ENCODE measurements at places on chromosomes 5 and 9. TPM values are rescaled to one million over a fixed set of nuclear protein-coding genes. Genes with fewer than 3 reads are reported as not detected.

CBY3 gene
- not detected for total RNA-seq

MOB3B gene
- total RNA-seq, result 35.8 TPM

PHF24 gene
- total RNA-seq, result not detected

FUT7 gene
- total RNA-seq, result not detected

NR2F1-AS1 gene
- total RNA-seq, result 0.69 TPM

SPATA31A3 gene
- total RNA-seq, result not detected

IRX2 gene
- total RNA-seq, result not detected

IFNA13 gene
- total RNA-seq, result not detected

ZNF189 gene
- 9.3 TPM for total RNA-seq

PPP3R2 gene
- total RNA-seq, result not detected

PCDHA7 gene
- total RNA-seq, result 0.10 TPM

ARID3C gene
- total RNA-seq, result not detected

AP3B1 gene
- 53.3 TPM for total RNA-seq

GARIN3 gene
- total RNA-seq, result not detected

RUSC2 gene
- 4.7 TPM for total RNA-seq

PCDHGB4 gene
- 0.96 TPM for total RNA-seq

PCDHGB3 gene
- 0.57 TPM for total RNA-seq

S100Z gene
- not detected for total RNA-seq

IFNK gene
- not detected for total RNA-seq

NRARP gene
- total RNA-seq, result 120 TPM

TAS2R1 gene
- not detected for total RNA-seq

SARDH gene
- 0.66 TPM for total RNA-seq

SLC34A1 gene
- total RNA-seq, result not detected

CDH12 gene
- total RNA-seq, result not detected

PALM2AKAP2 gene
- 0.69 TPM for total RNA-seq

ADAMTS2 gene
- total RNA-seq, result 4.0 TPM

PCDHGB2 gene
- total RNA-seq, result 1.8 TPM

MZB1 gene
- total RNA-seq, result 10.6 TPM

FCN1 gene
- total RNA-seq, result 4.6 TPM

FOXD4L6 gene
- total RNA-seq, result not detected

CDKN2B-AS1 gene
- total RNA-seq, result 39.7 TPM

CCDC192 gene
- not detected for total RNA-seq

GMCL2 gene
- not detected for total RNA-seq

NME5 gene
- not detected for total RNA-seq

ARHGEF28 gene
- 7.6 TPM for total RNA-seq

ENTPD8 gene
- total RNA-seq, result 72.0 TPM

TMEM215 gene
- total RNA-seq, result not detected

OLFM1 gene
- total RNA-seq, result 3.8 TPM

PDZD2 gene
- total RNA-seq, result 2.3 TPM

DMRT3 gene
- total RNA-seq, result not detected

PRRX2 gene
- total RNA-seq, result 0.64 TPM

LEAP2 gene
- 3.6 TPM for total RNA-seq

UBAP2 gene
- 26.9 TPM for total RNA-seq

PCDHA10 gene
- total RNA-seq, result 0.37 TPM

SURF1 gene
- 63.3 TPM for total RNA-seq

TTC1 gene
- 41.1 TPM for total RNA-seq

INSL6 gene
- total RNA-seq, result not detected

ORM2 gene
- total RNA-seq, result not detected

SLC6A7 gene
- total RNA-seq, result 24.9 TPM

CATSPER3 gene
- 0.85 TPM for total RNA-seq

CACFD1 gene
- total RNA-seq, result 60.7 TPM

OR1Q1 gene
- not detected for total RNA-seq

COL23A1 gene
- total RNA-seq, result 0.37 TPM

ZNF618 gene
- total RNA-seq, result 3.3 TPM

TAF1L gene
- not detected for total RNA-seq

HAPLN1 gene
- 5.9 TPM for total RNA-seq

TEK gene
- total RNA-seq, result 1.6 TPM

RANBP3L gene
- not detected for total RNA-seq

Data from colonic mucosa (tissue), 4 donors.